ENCODE measurements at places on chromosomes 7 and 10.

DNA sequence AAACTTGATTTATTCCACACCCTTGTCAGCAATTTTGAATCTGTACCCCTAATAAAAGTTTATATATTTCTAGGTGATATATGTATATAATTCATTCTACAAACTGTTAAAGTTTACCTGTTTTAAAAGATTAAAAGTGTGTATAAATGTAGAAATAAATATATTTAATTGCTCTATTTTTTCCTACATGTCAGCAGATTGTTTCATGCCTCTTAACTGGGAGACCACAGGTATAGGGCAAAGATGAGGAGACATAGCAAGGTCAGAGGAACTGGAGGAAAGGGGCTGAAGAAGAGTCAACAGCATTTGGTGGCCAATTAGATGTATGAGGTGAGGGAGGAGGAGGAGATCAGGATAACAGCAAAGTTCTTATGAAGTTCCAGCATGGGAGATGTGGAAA is 109.8 kb downstream of the GLCCI1 start:
- no peak for DNase-seq

GRCh38 chr7:119983468-119983867 is 289.5 kb upstream of the KCND2 start:
- no peak for DNase-seq

DNA sequence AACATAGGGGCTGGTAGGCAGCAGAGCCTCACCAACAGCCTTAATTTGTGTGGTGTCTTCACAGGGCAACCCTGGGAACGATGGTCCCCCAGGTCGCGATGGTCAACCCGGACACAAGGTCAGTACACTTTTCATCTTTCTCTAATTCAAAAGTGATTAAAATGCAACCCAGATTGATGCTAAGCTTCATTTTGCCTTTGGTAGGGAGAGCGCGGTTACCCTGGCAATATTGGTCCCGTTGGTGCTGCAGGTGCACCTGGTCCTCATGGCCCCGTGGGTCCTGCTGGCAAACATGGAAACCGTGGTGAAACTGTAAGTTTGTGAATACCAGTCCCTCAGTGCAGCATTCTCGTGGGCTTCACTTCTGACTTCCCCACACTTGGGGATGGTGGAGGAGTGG is 30.9 kb downstream of the COL1A2 start:
- no peak for DNase-seq

GRCh38 chr10:118633786-118634185 is 38.3 kb upstream of the PRLHR start:
- DNase-seq = no peak

GRCh38 chr7:36657036-36657660 is 67.1 kb downstream of the AOAH start:
- no peak for DNase-seq

- DNase-seq = no peak
Measured at GRCh38 chr7:128164955-128165670, 76.0 kb upstream of the LEP start.

GRCh38 chr10:4766454-4766853 is 59.6 kb upstream of the AKR1E2 start:
- DNase-seq = no peak

GRCh38 chr10:93397020-93397419 is 85.1 kb downstream of the MYOF start:
- no peak for DNase-seq

All from GM19239 (cell line).